Cortex of kidney (tissue), 1 donor: ENCODE measurements at places on chromosomes 3 and 15.

GRCh38 chr15:80895091-80895490 lies 94.5 kb downstream of the MESD start:
- DNase-seq: no peak

DNA sequence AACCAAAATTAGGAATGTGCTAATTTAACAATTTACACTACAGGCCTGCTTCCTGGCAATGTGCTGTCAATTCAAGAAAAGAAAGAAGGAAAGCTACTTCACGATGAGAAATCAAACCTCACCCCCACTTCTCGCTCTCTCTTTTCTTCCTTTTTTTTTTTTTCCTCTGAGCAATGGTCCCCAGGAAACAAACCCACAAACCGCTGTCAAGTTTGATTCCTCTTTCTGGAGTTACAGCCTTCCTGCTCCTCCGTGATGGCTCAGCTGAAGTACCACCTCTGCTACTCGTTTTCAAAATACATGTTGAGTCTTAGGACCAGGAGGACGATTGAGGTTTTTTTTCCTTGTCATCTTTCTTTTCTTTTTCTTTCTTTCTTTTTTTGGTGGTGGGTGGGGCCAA lies 3.4 kb upstream of the TRIM71 start:
- no peak for DNase-seq

GRCh38 chr3:2268779-2269178 lies 170.1 kb downstream of the CNTN4 start:
- DNase-seq: no peak

DNA sequence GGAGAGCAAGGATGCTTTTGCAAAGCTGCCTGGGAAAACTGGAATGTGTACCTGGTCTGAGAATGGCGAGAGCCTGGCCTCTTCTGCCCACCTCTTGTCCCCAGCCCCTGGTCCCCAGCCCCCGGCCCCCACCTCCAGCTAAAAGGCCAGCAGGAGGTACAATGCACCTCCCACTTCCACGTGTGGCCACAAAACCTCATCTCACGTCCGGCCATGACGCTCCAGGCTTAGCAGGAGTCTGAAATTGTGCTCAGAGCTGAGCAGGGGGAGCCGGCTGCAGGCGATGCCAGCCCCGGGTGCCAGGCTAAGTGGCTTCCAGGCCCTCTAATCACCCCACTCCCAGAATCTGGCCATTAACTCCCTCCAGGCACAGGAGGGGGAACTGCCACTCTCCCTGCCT lies 83.1 kb upstream of the PRR20G start:
- DNase-seq: no peak

- DNase-seq: no peak
These were observed 886.0 kb downstream of the TUSC7 start for GRCh38 chr3:117595615-117596014.

- no peak for DNase-seq
These were observed 14.9 kb upstream of the C3orf80 start for GRCh38 chr3:160210341-160210740.

- DNase-seq: no peak
These were observed 14.9 kb downstream of the ACOX2 start for GRCh38 chr3:58521917-58522631.

DNA sequence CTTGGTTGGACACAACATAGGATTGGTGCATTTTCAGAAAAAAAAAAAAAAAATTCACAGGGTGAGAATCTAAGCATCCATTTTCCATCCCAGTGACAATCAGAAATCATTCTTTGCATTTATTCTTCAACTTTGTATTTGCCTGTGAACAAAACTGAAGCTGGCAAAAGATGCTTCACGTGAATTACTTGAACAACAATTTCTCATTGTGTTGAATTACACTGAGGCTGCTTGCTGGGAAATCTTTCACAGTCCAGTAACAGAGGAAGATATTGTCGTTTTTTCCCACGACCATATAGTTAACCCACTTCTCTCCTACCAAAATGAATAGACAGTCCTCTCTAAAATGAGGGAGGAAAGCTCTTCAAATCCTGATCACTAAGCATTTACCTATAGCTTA lies 4.3 kb upstream of the SLCO3A1 start:
- DNase-seq: no peak
